Vagina (tissue), 2 donors: ENCODE measurements at places on chromosomes 2 and 18. TPM values are rescaled to one million over a fixed set of nuclear protein-coding genes. Genes with fewer than 3 reads are reported as not detected.

- DNase-seq, result no peak
Measured at GRCh38 chr2:157236404-157236803, 21.1 kb upstream of the GALNT5 start.

- no peak for DNase-seq
Measured at GRCh38 chr2:135230150-135230549, 178.1 kb downstream of the RAB3GAP1 start.

DNA sequence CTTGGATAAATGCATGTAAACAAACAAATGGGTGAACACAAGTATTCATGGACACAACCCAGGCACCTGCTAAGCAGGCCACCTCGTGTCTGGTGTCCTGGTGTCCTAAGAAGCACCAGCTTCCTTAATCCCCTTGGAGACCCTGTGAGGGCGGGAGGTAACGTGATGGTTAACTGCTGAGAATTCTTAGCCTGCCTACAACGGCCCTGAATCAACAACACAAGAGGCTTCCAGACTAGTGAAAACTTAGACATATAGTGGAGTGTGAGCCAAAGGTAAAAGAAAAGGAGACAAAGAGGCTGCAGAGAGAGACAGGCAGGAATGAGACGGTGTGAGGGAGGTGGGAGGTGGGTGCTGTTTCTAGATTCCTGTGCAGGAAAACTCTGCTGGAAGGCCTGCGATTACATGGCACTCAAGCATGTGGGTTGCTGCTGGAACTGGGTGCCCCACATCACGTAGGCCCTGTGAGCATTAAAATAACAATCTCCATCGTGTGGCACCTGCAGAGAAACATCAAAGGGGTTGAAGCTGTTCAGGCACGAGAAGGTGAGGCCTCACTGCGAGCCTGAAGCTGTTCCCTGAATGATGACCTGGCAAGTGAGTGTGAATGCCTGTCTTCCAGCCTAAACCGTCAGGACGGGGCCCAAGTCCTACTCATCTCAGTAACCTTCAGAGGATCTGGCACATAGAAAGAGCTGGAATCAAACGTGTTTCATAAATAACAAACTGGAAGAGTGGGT is 64.2 kb downstream of the RPL37A start:
- no peak for DNase-seq

DNA sequence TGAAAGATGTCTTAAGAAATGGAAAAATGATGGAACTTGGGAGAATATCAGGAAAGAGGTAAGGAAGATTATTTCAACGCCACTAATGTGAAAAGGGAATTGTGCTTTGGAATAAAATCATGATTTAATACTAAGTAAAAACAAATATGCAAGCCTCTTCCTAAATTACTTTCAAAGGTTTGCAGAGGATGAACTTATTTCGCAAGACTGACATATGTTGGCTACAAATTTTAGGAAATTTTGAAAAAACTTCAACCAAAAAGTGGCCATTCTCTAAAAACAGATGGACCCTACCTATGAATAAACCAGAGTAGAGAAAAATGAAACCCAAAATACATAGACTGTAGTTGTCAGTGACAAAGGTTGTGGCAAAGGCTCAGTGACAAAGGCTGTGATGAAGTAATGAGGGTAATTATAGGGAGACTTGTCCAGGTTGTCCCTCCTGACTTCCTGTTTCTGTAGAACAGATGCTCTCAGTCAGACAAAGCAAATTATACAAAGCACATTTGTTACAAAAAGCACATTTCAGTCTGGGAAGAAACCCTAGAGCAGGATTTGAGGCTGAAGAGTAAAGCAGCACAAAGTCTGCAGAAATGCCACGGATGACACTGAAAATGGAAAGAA is 39.5 kb downstream of the SFT2D3 start:
- no peak for DNase-seq

- no peak for DNase-seq
Measured at GRCh38 chr2:42752314-42752713, 11.6 kb downstream of the OXER1 start.

- DNase-seq, result no peak
Measured at GRCh38 chr2:103814016-103814415, 1039.9 kb upstream of the POU3F3 start.

DNA sequence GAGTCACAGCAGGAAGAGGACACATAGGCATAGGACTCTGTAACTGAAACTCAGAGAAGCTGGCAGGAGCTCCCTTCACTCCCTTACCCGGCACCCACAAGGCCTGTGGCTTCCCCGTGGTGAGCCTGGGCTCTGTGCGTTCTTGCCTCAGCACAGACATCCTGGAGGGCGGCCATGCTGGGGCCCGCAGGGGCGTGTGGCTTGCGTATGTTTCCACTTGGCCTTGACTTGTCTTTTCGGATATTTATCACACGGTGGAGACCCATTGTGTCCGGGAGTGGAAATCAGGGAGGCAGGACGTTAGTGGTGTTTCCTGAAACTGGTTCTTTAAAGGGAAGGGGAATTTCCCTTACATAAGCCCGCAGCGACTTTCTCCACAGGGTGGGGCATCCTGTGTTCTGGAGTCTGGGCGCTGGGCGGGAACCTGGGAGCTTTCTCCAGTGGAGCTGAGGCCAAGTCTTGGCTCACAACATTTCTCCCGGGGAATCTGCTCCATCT is 49.9 kb upstream of the EML6 start:
- peak; percentile 96 for DNase-seq

- no peak for DNase-seq
Measured at GRCh38 chr2:237207646-237208045, 122.0 kb downstream of the COPS8 start.

GRCh38 chr18:33010149-33010548 is 237.3 kb upstream of the KLHL14 start:
- no peak for DNase-seq

DNA sequence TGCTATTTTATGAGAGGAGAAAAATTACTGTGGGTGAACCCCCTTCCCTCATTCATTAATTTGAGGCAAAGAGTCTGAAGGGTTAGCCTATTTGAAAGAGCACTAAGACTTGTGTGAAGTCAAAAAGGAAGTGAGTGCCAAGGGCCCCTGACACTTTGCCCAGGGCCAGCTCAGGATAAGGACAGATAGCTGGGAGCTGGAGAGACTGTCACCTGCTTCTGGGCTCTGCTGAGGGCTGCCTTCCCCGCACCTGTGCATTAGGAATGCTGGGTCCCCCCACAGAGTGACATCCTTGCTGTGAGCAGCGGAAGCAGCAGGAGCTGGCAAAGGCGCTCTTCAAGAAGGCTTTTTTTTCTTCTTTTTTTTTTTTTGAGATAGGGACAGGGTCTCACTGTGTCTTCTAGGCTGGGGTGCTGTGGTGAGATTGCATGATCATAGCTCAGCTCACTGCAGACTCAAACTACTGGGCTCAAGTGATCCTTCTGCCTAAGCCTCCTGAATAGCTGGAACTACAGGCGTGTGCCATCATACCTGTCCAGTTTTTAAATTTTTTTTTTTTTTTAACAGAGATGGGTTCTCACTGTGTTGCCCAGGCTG is 148.3 kb downstream of the AQP4 start:
- DNase-seq, result no peak

DNA sequence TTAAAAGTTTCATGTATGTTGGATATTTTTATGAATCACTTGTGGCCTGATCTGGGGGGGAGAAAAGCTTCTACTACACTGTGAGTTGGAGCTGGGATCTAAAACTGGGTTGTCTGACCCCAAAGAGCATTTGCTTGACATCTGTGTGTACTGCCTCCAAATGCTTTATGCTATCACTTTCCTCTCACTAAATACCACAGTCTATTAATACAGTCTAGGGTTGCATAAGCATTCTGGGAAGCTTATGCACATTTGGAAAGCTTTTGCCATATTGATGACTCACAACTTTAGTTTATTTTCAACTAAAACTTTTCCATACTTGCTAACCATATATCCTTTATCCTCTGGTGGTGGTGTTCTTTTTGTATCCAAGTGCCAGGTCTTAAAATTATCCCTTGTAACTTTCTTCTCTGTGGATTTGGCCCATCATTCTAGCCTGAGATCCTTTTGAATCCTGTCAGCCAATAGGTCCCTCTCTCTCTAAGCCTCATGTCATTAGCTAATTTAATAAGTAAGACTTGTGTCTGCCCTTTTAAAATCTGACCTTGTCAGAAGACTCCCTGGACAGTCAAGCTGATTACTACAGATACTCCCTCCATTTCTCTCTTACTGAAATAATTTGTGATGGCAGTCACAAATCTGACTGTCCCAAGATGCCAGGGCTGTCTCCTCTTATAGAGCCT is 72.7 kb downstream of the NXPH2 start:
- no peak for DNase-seq

Gene GTF2A1L
- total RNA-seq, result 12.8 TPM

Gene PTPRM
- total RNA-seq, result 60.2 TPM

Gene NOTO
- not detected for total RNA-seq

Gene FKBP7
- total RNA-seq, result 30.9 TPM

Gene PRADC1
- 8.1 TPM for total RNA-seq

Gene OXER1
- 1.2 TPM for total RNA-seq

Gene DAPL1
- 101 TPM for total RNA-seq

Gene ACVR2A
- total RNA-seq, result 29.7 TPM

Gene DPY30
- 41.3 TPM for total RNA-seq

Gene SMARCAL1
- 36.1 TPM for total RNA-seq

Gene TUBA3E
- not detected for total RNA-seq
